ENCODE measurements at places on chromosomes 1 and 21. TPM values are rescaled to one million over a fixed set of nuclear protein-coding genes. Genes with fewer than 3 reads are reported as not detected.
A peak's percentile ranks its signal among the peaks of the same experiment; 100 is the strongest.

- H3K4me1 ChIP-seq: peaks cover 46% of the 10 kb centered on the region
- H3K36me3 ChIP-seq: peaks cover 1% of the 10 kb centered on the region
- H3K27ac ChIP-seq: peak within 1 kb of the TSS; percentile 99
- peaks cover 3% of the 10 kb centered on the region for H3K27me3 ChIP-seq
- peak within 1 kb of the TSS; percentile 97 for H3K4me3 ChIP-seq
- DNase-seq: peak; percentile 72
These were observed at the start of gene NRIP1 for GRCh38 chr21:15064576-15065391. Gene NRIP1, minus strand, starts transcription at chr21:15065000. Its CDS starts 96,808 bp downstream, at chr21:14968192.

DNA sequence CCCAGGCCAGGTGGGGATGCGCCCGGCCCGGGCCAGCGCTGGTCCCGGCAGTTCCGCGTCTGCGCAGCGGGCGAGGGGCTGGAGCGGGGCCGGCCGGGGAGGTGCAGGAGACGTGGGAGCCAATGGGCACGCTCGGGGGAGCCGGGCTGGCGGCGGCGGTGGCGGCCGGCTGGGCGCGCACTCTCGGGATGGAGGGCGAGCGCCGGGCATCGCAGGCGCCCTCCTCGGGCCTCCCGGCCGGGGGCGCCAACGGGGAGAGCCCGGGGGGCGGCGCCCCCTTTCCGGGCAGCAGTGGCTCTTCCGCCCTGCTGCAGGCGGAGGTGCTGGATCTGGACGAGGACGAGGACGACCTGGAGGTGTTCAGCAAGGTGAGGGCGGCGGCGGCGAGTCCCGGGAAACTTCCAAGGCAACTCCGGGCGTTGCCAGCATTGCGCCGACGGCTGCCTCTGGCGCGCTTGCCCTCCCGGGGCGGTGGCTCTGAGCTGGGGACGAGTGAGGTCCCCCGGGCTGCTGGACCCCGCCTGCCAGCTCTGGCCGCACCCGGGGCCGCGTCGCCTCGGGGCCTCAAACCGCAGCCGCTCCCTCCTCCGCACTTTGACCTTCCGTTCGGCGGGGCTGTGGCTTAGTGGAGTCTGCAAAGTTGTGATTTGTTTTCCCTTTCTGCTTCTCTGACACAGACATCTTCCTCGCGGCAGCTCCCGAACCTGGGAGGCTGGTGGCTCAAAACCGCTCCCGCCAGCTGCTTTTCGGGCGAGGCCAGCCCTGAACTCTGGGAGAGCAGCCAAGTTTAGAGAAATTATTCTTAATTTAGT lies at the start of gene SNX7:
Gene SNX7 (plus strand): TSS at position 178 of the 812 bp plus-strand sequence. CDS start 11 bp downstream, at position 189.
- no peaks in the 10 kb centered on the region for H3K27me3 ChIP-seq
- peak; percentile 85 for DNase-seq
- H3K36me3 ChIP-seq: no peaks in the 10 kb centered on the region
- peaks cover 25% of the 10 kb centered on the region for H3K4me1 ChIP-seq
- peak within 1 kb of the TSS; percentile 99 for H3K4me3 ChIP-seq
- peak within 1 kb of the TSS; percentile 98 for H3K27ac ChIP-seq

DNA sequence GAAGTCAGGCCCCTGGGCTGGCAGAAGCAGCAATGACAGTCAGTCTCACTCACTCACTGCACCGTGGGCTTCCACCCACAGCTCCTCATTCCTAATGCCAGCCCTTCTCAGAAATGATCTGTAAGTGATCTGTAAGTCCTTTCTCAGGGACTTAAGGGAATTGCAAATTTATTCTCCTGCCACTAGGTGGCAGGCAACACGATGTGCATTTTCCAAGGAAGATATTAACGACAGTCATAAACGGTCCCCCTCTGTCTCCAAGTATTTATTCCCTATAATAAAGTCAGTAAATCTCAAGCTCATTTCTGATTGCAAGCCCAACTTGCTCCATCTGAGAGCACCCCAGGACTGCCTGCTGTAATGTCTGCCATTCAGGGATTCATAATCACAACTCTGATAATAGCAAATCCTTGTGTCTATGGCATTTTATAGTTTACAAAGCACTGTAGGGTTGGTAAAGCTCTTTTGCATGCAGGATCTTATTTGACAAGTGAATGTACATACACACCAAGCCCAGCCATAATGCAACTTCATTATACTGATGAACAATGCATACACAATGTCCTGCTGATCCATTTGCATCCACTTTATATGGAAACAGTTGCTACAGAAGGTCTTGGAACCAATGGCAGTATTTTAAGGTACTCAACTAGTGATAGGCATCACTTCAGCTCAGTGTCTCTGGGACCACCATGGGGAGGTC lies 380.5 kb upstream of the CAMK1G start:
- H3K27me3 ChIP-seq: peaks cover 28% of the 10 kb centered on the region
- H3K36me3 ChIP-seq: no peaks in the 10 kb centered on the region
- H3K4me3 ChIP-seq: no peak overlapping the region
- no peak for DNase-seq
- no peak overlapping the region for H3K27ac ChIP-seq

- no peak overlapping the region for H3K27ac ChIP-seq
- H3K27me3 ChIP-seq: peaks cover 39% of the 10 kb centered on the region
- no peak for DNase-seq
- H3K4me1 ChIP-seq: peaks cover 5% of the 10 kb centered on the region
These were observed 10.3 kb downstream of the KCNN3 start for GRCh38 chr1:154859786-154860155.

GRCh38 chr1:167561753-167562152 lies 8.2 kb upstream of the CREG1 start:
- no peak for DNase-seq
- no peak overlapping the region for H3K4me3 ChIP-seq
- peaks cover 3% of the 10 kb centered on the region for H3K4me1 ChIP-seq
- H3K27me3 ChIP-seq: peaks cover 8% of the 10 kb centered on the region
- H3K27ac ChIP-seq: no peak overlapping the region
- no peaks in the 10 kb centered on the region for H3K36me3 ChIP-seq

DNA sequence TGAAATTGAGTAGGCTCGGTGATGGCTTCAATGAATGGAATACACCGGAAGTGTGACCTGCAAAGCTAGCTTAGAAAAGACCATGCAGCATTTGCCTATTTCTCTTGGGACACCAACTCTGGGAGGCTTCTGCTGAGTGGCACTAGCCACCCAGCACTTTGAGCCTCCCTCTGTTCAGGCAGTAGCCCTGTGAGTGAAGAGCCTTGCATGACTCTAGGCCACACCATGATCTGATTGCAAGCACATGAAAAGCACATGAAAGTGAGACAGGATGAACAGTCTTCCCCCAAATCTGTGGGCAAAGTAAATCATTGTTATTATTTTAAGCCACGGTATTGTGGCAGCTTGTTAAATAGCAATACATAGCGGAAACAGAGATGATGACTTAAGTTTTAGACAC lies 2.8 kb downstream of the CD48 start:
- H3K36me3 ChIP-seq: no peaks in the 10 kb centered on the region
- H3K27ac ChIP-seq: no peak overlapping the region
- H3K4me1 ChIP-seq: no peaks in the 10 kb centered on the region
- H3K4me3 ChIP-seq: no peak overlapping the region

Gene GPR25
- total RNA-seq: not detected

DNA sequence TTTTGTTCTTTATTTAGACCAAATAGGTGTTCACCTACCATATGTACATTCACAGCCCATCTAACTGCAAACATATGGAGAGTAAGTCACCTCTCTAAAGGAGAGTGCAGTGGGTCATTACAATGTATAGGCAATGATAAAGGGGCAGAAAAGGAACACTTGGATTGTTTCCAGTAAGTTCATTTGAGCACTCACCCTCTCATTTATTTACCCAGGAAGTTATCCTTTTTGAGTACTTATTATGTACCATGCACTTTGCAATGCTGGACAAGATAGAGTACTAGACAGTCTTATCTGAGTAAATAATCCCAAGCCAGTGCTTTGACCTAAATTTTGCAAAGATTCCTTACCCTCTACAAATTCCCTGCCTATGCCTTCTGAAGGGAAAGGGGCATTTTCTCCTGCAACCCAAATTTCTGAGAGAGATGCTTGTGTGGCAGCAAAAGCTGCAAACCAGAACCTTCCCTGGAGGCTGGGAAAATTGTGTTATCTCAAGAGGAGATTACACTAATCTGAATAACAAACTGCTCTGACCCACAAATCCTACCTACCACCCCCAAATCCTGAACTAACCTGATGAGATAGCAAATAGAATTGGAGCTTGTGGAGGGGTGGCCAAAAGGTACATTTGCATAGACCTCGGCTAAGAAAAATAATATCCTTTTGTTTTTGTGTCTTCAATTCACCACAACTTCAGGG lies 18.6 kb upstream of the RGS8 start:
- H3K27me3 ChIP-seq: peaks cover 13% of the 10 kb centered on the region
- no peaks in the 10 kb centered on the region for H3K36me3 ChIP-seq
- H3K27ac ChIP-seq: peak overlapping the region; percentile 9

Gene HCRTR1
- total RNA-seq: not detected

Gene OR6N1
- not detected for total RNA-seq

- DNase-seq: no peak
- H3K4me3 ChIP-seq: no peak overlapping the region
- H3K36me3 ChIP-seq: no peaks in the 10 kb centered on the region
- no peaks in the 10 kb centered on the region for H3K27me3 ChIP-seq
These were observed 812.8 kb upstream of the BRINP3 start for GRCh38 chr1:191290441-191290840.

DNA sequence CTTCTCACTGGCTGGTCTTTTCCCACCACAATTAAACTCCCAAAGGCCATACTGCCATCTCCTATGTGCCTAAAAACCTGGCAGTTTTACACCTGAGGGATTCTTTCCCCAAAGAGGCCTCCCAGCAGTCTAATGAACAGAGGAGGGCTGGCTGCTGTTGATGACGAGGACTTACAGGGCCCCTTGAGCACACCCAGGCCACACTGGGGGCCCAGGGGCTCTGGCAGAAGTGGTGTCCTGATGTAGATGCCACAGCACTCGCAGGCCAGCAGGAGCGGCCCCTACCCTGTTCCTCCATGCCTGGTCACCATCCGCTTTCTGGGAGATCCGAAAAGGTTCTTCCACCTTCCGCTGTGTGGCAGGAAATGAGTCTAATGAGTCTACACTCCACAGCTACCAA lies 24.2 kb downstream of the POFUT2 start:
- peaks cover 31% of the 10 kb centered on the region for H3K36me3 ChIP-seq
- H3K27ac ChIP-seq: no peak overlapping the region

DNA sequence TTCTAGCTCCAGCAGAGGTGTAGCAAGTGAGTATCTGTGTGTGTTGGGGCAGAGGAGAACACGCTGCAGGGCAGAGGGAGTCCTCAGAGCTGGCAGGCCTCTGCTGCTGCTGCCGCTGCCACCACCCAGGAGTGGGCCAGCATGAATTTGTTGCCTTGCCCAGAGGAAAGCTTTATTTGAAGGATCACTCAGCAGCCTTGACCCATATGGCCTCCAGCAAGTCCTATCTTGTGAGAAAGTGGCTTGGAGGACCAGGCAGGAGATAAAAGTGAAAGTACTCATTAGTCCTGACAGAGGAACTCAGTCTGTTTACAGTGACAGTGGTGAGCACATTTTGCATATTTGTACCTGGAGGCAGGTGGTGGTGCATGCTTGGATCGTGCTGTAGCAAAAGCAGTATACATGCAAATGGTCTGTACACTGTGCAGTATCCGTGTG lies 3.1 kb downstream of the TRAF5 start:
- peaks cover 58% of the 10 kb centered on the region for H3K27me3 ChIP-seq
- no peaks in the 10 kb centered on the region for H3K36me3 ChIP-seq
- no peak overlapping the region for H3K4me3 ChIP-seq
- H3K27ac ChIP-seq: no peak overlapping the region
- no peak for DNase-seq
- peaks cover 9% of the 10 kb centered on the region for H3K4me1 ChIP-seq

GRCh38 chr1:63618011-63618410 lies 24.8 kb downstream of the PGM1 start:
- no peak for DNase-seq
- no peaks in the 10 kb centered on the region for H3K36me3 ChIP-seq
- no peaks in the 10 kb centered on the region for H3K27me3 ChIP-seq
- H3K4me3 ChIP-seq: no peak overlapping the region
- H3K4me1 ChIP-seq: peaks cover 14% of the 10 kb centered on the region

- no peaks in the 10 kb centered on the region for H3K4me1 ChIP-seq
- H3K4me3 ChIP-seq: no peak overlapping the region
- no peaks in the 10 kb centered on the region for H3K36me3 ChIP-seq
- no peak overlapping the region for H3K27ac ChIP-seq
- no peaks in the 10 kb centered on the region for H3K27me3 ChIP-seq
These were observed 534.5 kb downstream of the OMA1 start for GRCh38 chr1:58011978-58012377.

Gene KRTAP12-1
- not detected for total RNA-seq

Gene BARHL2
- total RNA-seq: not detected

- H3K27me3 ChIP-seq: peaks cover 19% of the 10 kb centered on the region
- peaks cover 7% of the 10 kb centered on the region for H3K4me1 ChIP-seq
- H3K4me3 ChIP-seq: no peak overlapping the region
- DNase-seq: no peak
These were observed 39.0 kb upstream of the GRIK3 start for GRCh38 chr1:37073152-37073853.

DNA sequence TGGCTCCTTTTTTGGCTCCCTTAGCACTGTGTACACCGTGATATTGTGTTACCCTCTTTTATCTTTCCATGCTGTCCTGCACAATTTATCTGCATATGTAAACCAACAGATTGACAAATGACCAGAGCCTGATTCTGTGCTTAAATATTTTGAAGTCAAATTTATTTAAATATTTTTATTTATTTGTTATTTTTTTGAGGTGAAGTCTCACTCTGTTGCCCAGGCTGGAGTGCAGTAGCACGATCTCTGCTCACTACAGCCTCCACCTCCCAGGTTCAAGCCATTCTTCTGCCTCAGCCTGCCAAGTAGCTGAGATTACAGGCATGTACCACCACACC lies 12.8 kb downstream of the PMF1 start:
- H3K27me3 ChIP-seq: no peaks in the 10 kb centered on the region
- H3K36me3 ChIP-seq: peaks cover 27% of the 10 kb centered on the region
- no peak for DNase-seq
- no peak overlapping the region for H3K4me3 ChIP-seq

DNA sequence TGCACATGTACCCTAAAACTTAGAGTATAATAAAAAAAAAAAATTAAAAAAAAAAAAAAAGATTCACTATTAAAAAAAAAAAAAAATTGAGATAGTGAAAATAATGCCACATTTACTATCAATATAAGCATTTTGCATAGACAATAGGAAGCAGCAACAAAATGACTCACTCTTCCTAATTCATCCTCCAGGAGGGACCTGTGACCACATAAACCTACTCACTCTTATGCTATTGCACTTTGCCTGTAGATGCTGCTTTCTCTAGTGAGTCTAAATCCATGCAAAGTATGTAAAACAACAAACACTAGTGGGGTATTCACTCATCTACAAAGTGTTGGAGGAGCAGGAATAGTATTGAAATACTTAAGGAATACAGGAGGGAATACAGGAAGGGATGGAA lies 2.9 kb downstream of the OR10J5 start:
- H3K27me3 ChIP-seq: no peaks in the 10 kb centered on the region
- no peak overlapping the region for H3K4me3 ChIP-seq
- no peak overlapping the region for H3K27ac ChIP-seq

- no peak overlapping the region for H3K27ac ChIP-seq
- no peak overlapping the region for H3K4me3 ChIP-seq
- H3K27me3 ChIP-seq: no peaks in the 10 kb centered on the region
- DNase-seq: no peak
- H3K36me3 ChIP-seq: no peaks in the 10 kb centered on the region
- H3K4me1 ChIP-seq: peaks cover 22% of the 10 kb centered on the region
These were observed 28.4 kb downstream of the ELF3 start for GRCh38 chr1:202038688-202039346.

Gene AADACL4
- total RNA-seq: 0.24 TPM

GRCh38 chr1:8456991-8457390 lies 139.1 kb downstream of the SLC45A1 start:
- DNase-seq: no peak
- no peaks in the 10 kb centered on the region for H3K27me3 ChIP-seq

- no peak for DNase-seq
- H3K36me3 ChIP-seq: peaks cover 7% of the 10 kb centered on the region
- H3K27ac ChIP-seq: no peak overlapping the region
- H3K4me1 ChIP-seq: peaks cover 4% of the 10 kb centered on the region
These were observed 5.7 kb upstream of the C1orf162 start for GRCh38 chr1:111467865-111468716.

GRCh38 chr1:53266038-53266437 lies 27.7 kb upstream of the MAGOH start:
- H3K4me1 ChIP-seq: no peaks in the 10 kb centered on the region
- H3K27ac ChIP-seq: no peak overlapping the region
- H3K27me3 ChIP-seq: no peaks in the 10 kb centered on the region
